Erythroblast (primary cell): ENCODE measurements at places on chromosomes 12 and 14.

GRCh38 chr12:103282124-103282523, 213.6 kb downstream of the C12orf42 start:
- DNase-seq: no peak

DNA sequence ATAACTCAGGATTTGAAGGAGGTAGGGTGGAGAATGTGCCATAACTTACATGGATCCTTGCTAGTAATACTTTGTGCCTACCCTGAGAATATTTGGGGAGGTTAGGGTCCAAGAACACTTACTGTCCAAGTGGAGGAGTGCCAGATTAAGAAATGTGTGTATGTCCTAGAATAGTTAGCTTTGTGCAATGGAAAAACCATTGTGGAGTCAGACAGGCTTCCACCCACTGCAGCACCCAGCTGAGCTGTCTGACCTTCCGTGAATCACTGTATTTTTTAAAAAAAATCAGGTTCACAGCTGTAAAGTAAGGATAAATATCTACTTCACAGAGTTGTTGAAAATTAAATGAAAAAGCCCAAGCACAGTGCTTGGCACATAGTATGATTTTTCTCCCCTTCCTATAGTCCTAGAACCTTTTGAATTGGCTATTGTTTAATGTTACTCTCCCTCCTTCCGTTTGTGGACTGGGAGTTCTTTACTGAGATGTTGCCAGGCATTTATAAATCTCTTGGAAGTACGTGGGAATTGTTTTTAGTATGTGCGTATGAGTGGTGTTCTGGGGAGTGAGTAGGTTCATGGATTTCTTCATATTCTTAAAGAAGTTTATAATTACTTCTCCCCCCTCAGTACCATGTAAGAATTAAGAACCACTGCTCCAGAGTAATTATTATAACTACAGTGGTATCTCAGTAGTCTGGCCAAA, 9.2 kb downstream of the RAB21 start:
- DNase-seq: no peak

GRCh38 chr14:101364503-101365328, 196.6 kb upstream of the DIO3 start:
- DNase-seq: no peak

- DNase-seq: no peak
Observed at GRCh38 chr12:19451196-19451595, 11.9 kb downstream of the AEBP2 start.

DNA sequence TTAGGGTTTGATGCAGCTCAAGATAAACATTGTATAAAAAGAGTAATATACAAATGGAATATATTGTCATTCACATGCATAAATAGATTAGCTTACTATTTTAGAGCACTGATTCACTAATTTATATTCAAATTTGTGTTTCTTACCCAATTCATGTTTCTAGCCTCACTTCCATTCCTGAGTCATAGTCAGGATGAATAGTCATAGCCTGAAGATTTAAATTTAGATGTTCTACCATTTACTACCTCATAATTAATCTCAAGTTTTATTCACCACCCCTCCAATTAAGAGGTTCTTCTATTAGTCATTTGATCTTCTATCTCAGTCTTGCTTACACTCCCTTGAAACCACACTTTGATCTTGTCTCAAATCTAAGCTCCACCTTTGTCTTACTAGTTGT, 38.7 kb downstream of the ANO4 start:
- no peak for DNase-seq

- DNase-seq: no peak
Observed at GRCh38 chr14:29637411-29637810, 290.2 kb downstream of the PRKD1 start.

GRCh38 chr14:84006643-84007155, 1523.2 kb upstream of the FLRT2 start:
- no peak for DNase-seq

- peak; percentile 60 for DNase-seq
Observed at GRCh38 chr14:72024043-72024407, 91.8 kb downstream of the RGS6 start.

DNA sequence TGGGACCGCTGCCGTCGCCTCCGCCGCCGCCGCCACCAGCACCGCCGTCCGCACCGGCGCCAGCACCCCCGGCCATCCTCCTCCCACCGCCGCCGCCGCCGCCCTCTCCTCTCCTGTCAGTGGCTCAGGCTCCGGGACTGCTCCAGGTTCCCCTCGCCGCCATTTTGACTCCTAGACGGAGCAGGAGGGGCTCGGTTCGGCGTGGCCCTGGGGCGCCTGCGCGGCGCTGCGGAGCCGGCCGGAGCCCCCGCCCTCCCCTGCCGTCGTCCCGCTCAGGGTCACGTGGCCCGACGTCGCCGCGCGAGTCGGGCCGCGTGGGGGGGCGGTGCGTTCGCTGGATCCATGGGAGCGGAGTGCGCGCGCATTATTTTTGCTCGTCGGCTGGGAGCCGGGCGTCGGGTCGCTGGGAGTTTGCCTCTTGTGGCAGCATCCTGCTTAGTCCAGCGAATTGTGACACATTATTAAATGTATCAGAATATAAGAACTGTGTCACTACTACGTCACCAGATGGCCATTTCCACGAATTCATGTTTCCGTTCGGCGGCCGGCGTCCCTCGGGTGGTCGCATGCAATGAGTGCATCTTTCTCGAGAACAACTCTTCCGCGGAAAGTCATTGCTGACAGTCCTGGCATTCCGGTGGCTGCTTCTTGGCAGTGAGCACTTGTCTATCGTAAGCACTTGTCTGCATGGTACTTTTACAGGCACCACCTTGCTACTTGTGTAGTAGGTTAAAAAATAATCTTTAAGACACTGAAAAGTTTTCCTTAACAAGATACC, at the start of gene BTBD7:
Gene BTBD7, minus strand, starts transcription at position 184 of the 778 bp plus-strand sequence. CDS start 36,985 bp downstream, outside the sequence.
- DNase-seq: peak; percentile 97

- DNase-seq: no peak
Observed at GRCh38 chr14:82359201-82359600, 825.5 kb upstream of the SEL1L start.

GRCh38 chr12:118544569-118544968, 168.2 kb downstream of the SUDS3 start:
- peak; percentile 10 for DNase-seq

DNA sequence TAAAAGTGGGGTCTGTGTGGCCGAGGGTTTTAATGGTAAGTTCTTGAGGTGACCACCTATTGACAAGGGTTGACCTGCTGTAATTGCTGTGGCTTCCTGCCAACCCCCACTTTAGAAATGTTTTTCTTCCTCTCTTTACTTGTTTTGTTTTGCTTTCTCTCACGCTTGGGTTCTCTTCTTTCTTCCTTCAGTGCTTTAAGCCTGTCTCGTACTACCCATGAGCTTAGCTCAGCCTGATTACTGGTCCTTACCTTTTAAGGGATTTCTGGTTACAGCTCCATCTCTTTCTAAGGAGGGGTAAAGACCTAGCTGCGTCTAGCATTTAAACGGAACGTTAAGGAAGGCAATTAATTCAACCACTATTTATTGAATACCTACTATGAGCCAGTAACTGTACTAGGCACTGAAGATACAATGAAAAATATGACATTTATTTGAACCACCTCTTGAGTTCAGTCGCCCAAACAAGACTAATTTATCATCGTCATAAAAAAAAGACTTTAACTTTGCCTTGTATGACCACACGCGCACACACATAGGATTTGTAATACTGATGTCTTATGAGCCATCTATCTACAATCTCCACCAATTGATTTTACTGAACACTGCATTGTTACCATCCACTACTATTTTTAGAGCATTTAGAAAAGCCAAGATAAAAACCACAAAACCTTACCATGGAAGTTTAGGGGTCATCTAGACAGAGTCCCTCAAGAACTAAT, 888 bp upstream of the PPP1R12A start:
- DNase-seq: peak; percentile 51

DNA sequence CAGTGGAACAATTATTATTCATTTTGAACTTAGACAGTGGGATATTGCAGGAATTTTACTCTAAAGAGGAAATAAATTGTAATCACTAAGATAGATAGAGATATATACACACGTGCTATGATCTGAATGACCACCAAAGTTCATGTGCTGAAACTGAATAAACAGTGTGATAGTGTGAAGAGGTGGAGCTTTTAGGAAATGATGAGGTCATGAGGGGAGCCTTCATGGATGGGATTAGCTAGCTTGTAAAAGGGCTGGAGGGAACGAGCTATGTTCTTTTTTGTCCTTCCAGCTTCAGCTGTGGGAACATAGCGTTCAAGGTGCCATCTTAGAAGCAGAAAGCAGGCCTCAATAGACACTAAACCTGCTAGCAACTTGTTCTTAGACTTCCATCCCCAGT, 191.5 kb upstream of the LRIG3 start:
- DNase-seq: no peak

DNA sequence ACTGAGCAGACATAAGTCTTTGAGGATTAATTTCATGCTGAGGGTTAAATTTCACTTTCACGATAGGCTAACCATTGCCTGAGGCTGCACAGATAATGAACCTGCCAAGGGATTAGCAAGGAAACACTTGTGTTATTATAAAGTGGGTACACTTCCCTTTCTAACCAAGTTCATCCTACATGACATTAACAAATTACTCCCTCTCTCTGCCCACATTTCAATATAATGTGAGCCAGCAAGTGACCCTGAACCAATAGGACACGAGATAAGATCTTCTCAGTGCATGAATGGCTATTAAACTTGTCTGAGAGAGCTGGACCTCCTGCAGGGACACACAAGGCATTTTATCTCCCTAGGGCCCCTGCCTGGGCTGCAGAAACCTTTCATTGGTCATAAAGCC, 173.5 kb downstream of the PAX9 start:
- no peak for DNase-seq

DNA sequence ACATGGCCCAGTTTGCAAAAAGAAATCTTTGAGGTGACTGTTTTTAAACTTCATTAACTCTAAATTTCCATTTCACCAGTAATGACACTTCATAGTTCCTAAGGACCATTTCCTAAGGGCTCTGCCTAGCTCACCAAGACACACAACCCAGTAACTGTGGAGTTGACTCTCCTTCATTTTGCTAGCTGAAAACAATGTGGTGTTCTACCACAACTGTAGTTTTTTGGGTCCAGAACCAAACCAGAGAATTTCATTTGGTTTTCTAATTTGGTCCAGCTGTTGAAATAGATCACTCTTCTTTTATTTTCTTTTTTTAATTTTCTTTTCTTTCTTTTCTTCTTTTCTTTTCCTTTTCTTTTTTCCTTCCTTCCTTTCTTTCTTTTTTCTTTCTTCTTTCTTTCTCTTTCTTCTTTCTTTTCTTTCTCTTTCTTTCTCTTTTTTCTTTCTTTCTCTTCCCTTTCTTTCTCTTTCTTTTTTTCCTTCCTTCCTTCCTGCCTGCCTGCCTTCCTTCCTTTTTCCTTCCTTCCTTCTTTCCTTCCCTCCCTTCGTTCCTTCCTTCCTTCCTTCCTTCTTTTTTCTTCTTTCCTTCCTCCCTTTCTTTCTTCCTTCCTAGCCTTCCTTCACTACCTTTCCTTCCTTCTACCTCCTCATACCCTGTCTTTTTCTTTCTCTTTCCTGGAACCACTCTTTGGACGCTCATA, 18.5 kb upstream of the LUM start:
- DNase-seq: no peak

DNA sequence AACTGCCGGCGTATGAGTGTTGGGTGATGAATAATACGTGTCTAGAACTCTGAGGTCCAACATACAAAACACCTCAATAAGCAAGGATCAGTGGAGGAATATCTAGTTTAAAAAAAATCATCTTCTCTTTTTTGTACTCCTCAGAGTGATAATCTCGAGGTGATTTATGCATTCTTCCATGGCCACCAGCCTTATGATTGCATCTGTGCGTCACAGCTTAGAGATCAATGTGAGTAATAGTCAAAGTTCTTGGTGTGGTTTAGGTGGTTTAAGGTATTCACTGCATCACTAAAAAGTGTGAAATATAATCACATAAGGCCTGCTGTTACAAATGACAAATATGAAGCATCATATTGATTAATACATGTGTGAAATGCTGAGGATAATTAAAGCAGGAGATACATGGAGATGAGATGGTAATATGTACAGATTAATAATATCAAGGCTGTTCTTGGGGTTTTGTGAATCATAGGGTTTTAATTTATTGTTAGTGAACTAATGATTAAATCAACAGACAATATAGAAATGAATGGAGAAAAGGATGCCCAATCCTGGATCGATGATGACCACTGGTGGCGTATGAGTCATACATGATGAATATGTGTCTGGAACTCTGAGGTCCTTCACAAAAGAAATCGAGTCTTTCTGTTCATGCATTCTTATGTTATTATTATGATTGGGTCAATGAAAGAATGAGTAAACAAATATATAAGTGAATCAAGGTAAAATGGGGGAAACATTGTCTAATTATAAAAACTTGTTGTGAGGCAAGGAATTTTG, 68.8 kb upstream of the RTL1 start:
- DNase-seq: no peak

DNA sequence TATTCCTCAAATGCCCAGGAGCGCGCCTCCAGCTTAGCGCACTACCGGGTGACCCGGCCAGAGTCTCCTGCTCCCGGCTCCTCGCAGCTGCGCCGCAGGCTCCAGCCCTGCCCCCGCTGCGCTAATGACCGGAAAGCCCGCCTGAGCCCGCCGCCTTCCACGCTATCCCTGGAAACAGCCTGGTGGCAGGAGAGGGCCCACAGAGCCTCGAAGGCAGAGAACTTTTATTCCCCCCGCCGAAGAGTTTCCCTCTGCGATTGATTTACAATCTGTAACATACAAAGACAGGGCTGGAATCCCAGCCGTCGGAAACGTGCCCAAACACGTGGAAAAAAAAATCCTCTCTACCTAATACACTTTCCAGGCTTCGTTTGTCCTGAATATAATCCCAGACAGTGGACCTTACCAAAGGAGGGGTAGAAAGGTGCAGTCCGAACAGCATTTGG, 1.5 kb downstream of the COL2A1 start:
- no peak for DNase-seq

DNA sequence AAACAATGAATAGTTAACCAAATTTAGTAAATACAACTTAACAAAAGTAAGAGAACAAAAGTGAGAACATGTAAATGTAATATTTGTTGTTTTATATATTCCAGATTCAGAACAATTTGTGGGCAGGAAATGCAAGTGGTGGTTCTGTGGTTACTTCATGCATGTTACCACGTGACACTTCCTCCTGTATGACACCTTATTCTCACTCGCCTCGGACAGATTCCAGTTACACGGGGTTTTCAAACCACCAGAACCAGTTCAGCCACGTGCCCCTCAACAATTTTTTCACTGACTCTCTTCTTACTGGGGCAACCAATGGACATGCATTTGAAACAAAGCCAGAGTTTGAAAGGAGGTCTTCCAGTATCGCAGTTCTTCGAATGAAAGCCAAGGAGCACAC, 21.0 kb downstream of the ALX1 start:
- DNase-seq: no peak

DNA sequence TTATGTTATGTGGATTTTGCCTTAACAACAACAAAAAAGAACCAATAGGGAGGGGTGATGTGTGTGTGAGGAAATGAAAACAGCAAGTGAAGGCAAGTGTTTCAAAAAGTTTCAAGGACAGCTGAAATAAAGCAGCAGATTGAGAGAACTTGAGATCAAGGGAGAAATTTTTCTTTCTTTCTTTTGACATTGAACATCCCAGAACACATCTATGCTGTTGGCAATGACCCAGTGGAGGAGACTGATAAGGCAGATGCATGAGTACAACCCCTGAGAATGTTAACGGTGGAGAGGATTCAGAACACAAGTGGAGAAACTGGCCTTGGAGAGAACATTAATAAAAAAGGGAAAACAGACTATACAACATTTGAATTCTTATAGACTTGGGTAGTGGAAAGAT, 2.9 kb downstream of the LLPH start:
- DNase-seq: peak; percentile 46

GRCh38 chr12:26782372-26783130, 50.4 kb downstream of the ITPR2 start:
- no peak for DNase-seq
